Tongue (tissue), 3 donors: ENCODE measurements at places on chromosomes 6 and 20.

GRCh38 chr20:54497931-54498718, 22.7 kb downstream of the DOK5 start:
- no peak for DNase-seq

- peak; percentile 45 for DNase-seq
These were observed 121.0 kb downstream of the QRSL1 start for GRCh38 chr6:106750142-106750918.

- DNase-seq: no peak
These were observed 282.8 kb upstream of the FOXQ1 start for GRCh38 chr6:1029141-1029540.

- no peak for DNase-seq
These were observed 249.4 kb downstream of the ATXN1 start for GRCh38 chr6:16511723-16512489.

GRCh38 chr6:154511791-154512190, 1.3 kb upstream of the CNKSR3 start:
- peak; percentile 37 for DNase-seq

- no peak for DNase-seq
These were observed 56.2 kb downstream of the ADGRF1 start for GRCh38 chr6:46985943-46986342.

GRCh38 chr20:59403261-59403961, 103.0 kb downstream of the EDN3 start:
- peak; percentile 86 for DNase-seq

GRCh38 chr20:42261766-42262270, 643.6 kb upstream of the CHD6 start:
- DNase-seq: peak; percentile 10

- peak; percentile 64 for DNase-seq
These were observed 815 bp upstream of the ITPR3 start for GRCh38 chr6:33620158-33620855.

- no peak for DNase-seq
These were observed 152.7 kb downstream of the VEGFA start for GRCh38 chr6:43922426-43923375.

DNA sequence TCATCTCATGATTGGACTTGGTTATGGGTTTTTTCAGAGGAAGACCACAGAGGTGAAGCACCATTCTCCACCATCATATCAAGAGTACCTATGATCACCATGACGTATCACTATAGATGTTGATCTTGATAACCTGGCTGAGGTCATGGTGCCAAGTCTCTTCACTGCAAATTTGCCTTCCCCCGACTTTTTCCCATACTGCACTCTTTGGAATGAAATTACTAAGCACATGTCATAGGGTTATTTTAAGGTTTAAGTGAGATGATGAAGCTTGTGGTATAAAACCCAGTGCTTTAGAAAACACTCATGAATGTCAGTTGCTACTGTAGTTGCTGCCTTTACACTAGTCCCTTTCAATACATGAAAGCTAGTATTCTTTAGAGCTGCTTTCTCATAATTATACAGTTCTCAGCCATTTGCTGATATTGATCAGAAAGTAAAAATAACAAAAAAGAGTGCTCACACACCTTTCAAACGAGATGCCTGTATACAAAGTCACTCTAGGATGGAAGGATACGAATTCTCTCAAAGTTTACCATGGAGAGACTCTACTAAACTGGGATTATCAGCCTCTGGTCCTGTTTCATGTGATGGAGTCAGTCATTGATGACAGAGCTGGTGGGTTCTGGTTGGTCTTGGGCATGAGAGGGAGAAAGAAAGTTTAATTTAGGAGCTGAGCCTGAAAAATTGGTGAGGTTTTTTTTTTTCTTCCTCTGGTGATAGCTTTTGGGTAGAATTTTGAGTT, 228.1 kb downstream of the PRL start:
- no peak for DNase-seq

DNA sequence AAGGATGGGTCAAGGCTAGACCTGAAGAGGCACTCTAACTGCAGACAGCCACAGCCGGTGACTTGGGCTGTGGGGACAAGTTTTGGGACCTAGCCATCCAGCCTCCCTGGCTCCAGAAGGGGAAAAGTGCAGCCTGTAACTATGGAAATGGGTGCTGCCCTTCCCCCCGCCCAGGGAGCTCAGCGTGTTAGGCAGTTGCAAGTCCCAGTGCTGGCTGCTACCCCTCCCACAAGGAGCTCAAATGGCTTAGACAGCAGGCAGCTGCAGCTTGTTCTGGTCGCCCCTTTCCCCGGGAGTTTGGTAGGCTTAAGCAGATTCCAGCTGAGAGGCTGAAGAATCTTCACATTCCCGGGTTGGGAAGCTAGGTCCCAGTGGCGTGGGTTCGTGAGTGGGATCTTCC, 162.6 kb downstream of the FAM83B start:
- DNase-seq: no peak

GRCh38 chr20:20363799-20364592, 3.9 kb upstream of the INSM1 start:
- no peak for DNase-seq
